Gastrocnemius medialis (tissue), 4 donors: ENCODE measurements at places on chromosomes 3 and 15.
A peak's percentile ranks its signal among the peaks of the same experiment; 100 is the strongest.

DNA sequence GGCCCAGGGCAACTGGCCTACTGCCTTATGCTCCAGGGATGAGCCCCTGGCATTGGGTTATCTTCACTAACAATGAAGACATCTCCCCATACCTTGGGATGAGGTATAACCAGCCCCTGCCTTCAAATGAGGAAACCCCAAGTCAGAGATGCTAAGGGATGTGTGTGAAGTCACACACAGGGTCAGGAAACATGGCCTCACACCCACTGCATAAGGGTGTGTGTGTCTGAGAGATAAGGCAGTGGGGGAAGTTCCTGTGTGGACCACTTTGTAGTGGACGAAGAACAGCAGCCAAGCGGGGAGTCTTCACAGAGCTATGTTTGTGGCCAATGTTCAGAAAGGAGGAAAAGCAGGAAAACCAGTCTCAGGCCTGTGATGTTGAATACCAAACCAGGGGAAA lies 10.5 kb downstream of the ELP6 start:
- DNase-seq: no peak

GRCh38 chr15:59329570-59330350 lies 42.9 kb downstream of the MYO1E start:
- no peak for DNase-seq

DNA sequence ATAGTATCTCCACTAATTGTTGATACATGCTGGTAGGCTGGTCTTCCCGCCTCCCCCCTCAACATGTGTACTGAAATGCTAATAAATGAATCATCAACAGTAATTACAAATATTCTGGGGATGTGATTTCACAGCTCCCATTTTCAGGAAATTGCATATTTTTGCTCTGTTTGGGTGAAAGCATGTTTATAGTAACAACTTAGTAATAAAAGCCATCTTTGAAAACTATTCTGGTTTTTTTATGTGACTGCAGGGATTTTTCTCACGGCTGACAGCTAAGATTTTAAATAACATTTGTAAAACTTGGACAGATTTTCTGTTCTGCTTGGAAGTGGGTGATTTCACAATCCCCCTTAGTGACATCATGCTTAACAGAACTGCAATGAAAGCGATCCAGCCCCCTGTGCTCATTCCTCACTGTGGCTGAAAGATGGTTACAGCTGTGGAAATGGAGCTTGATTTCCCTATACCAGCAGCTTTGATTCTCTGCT lies 25.6 kb upstream of the FAM174B start:
- peak; percentile 21 for DNase-seq

DNA sequence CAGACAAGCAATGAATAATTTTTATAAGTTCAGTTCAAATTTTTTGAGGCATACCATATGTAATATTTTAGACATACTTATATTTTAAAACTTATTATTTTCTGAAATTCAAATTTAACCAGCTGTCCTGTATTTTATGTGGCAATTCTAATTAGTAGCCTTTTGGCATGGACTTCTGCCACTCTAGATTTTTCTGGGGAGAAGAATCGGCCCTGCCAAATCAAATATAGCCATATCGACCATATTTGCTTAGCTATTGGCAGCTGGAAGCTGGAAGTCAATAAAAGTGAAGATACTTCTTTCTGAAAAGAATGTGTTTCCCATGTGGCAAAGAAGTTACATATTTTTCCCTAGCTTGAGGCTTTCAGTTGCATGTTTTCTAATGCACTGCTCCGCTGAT lies 9.4 kb upstream of the RBMS3 start:
- DNase-seq: no peak

GRCh38 chr3:23199649-23200048 lies 3.5 kb upstream of the UBE2E2 start:
- no peak for DNase-seq

GRCh38 chr15:33152502-33153109 lies 41.9 kb downstream of the FMN1 start:
- no peak for DNase-seq

DNA sequence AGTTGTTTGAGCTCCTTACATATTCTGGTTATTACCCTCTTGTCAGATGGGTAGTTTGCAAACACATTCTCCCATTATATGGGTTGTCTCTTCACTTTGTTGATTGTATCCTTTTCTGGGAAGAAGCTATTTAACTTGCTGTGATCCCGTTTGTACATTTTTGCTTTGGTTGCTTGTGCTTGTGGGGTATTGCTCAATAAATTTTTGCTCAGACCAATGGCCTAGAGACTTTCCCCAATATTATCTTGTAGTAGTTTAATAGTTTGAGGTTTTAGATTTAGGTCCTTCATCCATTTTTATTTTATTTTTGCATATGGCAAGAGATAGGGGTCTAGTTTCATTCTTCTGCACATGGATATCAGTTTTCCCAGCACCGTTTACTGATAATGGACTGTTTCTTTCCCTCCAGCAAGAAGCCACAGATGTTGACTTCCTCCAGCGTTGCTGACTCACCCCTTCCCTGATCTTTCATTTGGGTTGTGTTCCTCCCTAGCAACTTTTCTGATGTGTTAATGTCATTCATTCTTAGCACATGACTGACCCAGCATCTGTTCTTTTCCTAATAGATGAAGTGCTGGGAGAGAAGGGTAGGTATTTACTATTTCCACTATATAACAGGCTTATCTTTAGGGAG lies 166.7 kb upstream of the SGO1 start:
- no peak for DNase-seq

GRCh38 chr3:4322635-4323034 lies 19.5 kb downstream of the SETMAR start:
- no peak for DNase-seq

- no peak for DNase-seq
Measured at GRCh38 chr15:62431008-62431797, 266.1 kb upstream of the C2CD4B start.

DNA sequence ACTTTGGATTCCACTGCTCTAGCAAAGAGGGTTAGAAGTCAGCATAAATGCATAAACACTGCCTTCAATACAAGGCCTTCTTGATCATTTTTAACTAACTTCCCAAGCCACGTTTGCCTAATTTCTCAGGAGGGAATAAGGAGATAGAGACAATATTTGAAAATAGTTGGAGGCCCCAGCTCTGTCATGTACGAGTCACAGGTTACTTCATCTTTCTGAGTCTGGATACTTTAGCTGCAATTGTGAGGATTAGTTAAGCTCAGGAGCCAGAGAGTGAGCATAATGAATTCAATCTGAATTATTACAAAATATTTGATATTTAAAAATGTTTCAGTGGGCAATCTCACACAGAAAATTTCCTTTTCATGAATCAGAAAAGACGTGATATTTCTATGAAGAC lies 298.9 kb downstream of the SHOX2 start:
- no peak for DNase-seq

DNA sequence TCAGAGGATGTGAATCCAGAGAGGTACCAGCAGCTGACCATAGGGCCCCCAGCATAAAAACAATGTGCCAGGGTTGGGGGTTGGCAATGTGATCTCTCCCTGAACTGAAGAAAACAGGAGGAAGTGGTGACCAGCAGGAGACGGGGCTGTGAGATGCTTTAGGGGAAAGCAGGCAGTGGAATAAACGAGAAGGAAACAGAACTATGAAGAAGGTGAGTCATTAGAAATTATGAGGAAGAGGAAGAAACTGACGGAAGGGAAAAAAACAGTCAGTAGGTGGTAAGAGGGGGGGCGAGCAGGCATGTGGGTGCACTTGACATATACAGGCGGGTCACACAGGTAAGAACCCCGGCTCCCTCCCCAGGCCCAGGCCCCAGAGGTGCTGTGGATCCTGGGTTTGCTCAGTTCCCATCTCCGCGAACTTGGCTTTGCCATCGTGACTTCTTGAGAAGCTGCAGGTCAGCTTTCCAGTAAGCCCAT lies 42.2 kb upstream of the B3GNT5 start:
- DNase-seq: peak; percentile 18

DNA sequence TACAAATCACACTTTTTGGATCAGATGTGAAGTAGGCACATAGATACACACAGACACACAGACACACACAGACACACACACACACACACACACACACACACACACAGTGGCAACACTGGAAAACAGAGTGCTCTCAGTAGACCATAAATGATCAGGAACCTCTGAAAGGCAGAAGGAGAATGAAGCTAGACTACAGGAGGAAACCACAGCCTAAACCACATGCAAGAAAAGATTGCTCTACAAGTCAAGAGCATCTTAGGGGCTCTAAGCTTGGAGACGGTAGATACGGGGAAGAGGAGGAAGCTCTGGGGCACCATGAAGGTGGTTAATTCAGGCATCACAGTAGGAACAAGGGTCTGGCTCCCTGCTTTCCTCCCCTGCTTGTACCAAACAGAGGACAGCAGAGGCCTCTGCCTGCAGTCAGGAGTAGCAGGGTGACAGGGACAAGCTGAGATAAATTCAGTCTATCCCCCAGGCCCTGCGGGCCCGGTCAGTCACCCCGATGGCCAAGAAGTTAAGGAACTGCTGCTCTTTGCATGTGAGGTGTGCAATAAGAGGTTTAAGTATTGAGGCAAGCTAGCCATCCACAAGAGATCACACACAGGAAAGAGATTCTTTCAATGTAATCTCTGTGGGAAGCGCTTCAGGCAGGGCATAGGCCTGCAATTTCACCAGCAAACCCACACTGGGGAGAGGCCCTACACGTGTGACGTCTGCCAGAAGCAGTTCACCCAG lies 23.5 kb upstream of the ARPIN start:
- DNase-seq: no peak

GRCh38 chr3:44058868-44059203 lies 182.8 kb upstream of the TOPAZ1 start:
- no peak for DNase-seq

GRCh38 chr15:80594091-80594889 lies 100.8 kb upstream of the ABHD17C start:
- DNase-seq: no peak

DNA sequence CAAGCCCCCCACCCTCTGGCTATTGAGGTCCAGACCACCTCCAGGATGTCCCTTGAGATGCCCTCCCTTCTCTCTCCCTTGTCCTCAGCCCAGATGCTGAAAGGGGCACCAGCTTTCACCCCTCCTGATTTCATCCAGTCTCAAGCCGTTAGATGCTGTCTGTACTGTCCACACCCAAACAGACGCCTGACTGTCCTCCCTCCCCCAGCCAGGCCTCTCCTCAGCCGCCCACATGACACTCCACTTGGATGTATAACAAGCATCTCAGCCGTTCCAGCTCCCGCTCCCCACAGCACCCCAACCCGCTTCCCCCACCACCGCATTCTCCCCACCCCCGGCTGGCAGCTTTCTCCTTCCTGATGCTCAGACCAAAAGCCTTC lies 25.0 kb upstream of the CYP11A1 start:
- DNase-seq: no peak

GRCh38 chr15:88225461-88225860 lies 31.1 kb downstream of the NTRK3 start:
- DNase-seq: no peak

GRCh38 chr3:11560746-11561145 lies 83.0 kb downstream of the VGLL4 start:
- peak; percentile 2 for DNase-seq

DNA sequence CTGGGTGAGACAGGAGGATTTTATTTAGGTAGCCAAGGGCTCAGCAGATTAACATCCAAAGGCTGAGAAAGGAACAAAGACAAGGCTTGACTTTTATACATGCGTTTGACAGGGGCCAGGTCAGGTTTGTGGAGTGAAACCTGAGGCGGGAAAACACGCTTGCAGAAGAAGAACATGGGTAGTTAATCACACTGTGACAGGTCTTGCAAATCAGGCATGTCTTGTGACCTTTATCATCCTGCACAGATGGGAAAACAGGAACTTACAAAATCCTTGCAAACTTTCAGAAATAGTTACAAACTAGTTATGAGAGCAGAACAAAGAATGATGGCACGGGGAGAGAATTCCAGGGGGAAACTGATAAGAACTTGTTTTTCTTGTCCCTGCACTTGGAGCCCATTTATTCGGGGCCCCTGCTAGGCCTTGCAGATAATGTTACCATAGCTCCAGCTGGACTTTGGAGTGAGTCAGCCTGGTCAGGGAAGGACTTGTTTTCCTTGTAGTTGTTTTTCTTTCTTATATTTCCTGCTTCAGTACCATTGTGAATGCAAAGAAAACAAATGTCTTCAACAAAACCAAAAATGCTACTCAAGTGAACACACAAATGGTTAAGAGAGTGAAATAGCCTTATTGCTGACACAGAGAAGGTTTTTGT lies 965.9 kb upstream of the ROBO1 start:
- no peak for DNase-seq

DNA sequence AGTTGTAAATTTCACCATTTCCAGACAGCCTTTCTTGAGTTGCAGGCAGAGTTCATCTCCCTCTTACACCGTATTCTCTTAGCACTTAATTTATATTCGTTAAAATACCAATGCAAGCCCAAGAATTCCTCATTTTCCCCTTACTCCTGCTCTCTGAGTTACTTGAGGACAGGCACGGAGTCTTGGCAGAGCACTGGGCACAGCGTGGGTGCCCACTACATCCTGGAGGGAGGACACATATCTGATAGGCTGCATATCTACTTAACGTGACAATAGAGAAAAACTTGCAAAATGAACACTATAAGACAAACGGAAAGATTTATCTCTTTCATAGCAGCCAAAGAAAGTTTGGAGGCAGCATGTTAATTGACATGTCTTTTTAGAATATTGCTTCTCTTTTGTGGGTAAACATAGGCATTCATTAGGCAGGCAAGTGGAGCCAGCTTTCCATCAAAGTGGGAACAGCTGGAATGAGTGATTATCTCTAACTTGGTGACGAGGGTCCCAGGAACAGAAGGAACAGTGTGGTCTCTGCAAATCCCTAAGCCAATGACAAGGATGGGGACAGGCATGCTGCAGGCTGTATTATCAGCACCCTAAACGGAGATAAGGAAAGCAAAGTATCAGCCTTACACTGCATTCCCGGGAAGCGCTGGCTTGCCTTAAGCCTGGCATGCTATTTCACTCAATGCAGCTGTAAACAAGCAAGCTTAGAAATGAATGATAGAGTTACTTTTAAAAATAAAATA lies 116.5 kb downstream of the RTP4 start:
- no peak for DNase-seq

GRCh38 chr15:73691396-73691795 lies 7.2 kb downstream of the CD276 start:
- peak; percentile 41 for DNase-seq

- no peak for DNase-seq
Measured at GRCh38 chr15:95620934-95621579, 709.4 kb upstream of the NR2F2 start.

GRCh38 chr3:101081446-101081845 lies 88.2 kb upstream of the ABI3BP start:
- DNase-seq: no peak

- no peak for DNase-seq
Measured at GRCh38 chr3:110808630-110809029, 263.0 kb upstream of the NECTIN3 start.
